Epithelial cell of prostate (primary cell): ENCODE measurements at places on chromosomes 5 and 9.

DNA sequence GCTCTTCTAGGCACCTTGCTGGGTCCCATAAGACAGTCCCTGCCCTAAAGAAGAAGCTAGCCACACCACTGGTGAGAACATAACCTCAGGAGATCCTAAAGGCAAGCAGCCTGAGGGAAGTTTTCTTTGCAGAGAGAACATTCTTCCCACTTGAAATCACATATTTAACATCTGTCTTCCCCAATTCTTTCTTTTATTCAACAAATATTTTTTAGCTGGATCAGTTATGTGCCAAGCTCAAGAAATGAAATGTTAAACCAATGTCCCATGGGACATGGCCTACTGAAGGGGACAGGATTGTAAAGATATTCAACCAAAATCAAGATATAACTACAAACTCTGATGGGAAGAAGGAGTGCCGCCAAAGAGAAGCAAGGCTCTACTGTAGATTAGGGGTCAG lies 36.5 kb downstream of the FOXI1 start:
- DNase-seq = no peak

DNA sequence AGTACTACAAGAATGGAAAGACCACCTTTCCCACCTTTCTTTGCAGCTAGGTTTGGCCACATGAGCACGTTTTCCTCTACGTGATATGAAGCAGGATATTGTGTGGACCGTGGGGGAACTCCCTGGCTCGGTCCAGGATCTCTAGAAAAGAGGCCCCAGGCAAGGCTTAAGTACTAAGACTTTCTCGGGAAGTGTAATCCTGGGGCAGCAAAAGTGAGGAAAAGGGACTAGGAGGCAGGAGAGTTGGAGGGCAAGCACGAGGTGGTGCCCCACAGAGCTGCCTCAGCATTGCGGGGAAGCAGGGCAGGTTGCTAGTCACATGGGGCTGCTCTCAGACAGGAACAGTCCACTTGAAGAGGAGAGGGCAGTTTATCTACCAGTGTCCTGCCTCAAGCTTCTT lies 235.1 kb downstream of the GADD45G start:
- no peak for DNase-seq

- DNase-seq = no peak
These were observed 37.7 kb upstream of the CSNK1G3 start for GRCh38 chr5:123474228-123474627.

- DNase-seq = no peak
These were observed 89.5 kb downstream of the MPDZ start for GRCh38 chr9:13190040-13190439.

DNA sequence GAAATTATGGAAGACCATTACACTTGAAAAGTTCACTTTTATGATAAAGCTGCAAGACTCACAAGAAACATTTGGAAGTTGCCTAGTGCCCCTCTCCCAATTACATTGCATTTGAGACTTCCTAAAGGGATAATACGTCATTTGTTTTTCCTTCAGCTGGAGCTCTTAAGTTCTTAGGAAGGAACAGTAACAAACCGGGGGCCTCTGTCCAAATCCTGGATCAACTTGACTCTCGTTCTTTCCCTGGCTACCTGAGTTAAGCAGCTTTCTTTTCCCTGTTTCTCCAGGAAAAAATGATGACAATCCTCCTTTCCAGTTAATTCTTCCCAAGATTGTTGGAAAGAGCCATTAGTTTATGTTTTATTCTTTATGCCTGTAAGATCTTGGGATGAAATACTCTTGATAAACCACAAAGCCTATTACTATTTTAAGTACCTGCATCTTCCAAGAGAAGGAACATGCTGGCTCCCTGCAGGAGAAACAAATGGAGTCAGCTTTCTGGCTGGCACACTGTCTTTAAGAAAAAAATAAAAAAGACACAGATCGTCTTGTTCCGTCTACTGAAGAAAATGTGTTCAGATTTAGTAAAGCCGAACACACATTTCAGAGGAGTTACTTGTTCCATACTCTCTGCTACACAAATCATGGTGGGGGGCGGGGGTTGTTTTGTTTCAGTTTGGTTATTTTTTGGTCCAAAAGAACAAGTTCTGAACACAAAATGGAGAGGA lies 297.9 kb downstream of the EFNA5 start:
- DNase-seq = no peak

DNA sequence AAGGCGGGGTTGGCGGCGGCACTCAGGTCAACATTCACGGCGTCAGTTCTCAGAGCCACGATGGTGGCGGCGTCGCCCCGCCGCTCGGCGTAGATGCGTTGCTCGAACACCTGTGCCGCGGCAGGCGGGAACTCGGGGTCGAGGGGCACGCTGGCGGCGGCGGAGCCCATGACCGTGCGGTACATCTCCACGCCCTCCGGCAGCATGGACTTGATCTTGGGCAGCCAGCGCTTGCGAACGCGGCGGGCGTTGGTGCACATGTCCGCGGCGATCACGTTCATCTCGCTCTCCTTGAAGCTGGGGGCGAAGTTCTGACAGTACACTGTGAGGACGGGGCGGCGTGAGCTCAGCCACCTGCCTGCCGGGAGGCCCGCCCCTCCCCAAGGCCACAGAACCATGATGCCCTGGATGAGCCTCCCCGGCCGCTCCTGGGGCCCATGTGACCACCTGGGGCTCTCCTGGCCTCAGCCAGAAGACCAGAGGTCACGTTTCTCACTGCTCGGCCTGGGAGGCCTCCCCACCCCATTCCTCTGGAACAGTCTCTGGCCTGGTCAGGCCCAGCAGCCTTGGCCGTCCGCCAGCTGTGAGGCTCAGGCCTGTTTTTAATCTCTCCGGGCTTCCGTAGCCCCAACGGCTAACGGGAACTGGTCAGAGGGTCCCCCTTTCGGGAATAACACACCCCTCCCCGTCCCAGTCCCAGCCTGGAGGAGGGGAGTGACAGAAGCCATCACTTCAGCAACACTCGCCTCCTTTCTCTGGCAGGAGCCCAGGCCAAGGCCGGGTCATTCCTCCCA lies 50.7 kb upstream of the UBAC1 start:
- no peak for DNase-seq
